Activated effector memory CD4-positive, alpha-beta T cell treated with Interleukin-2 at 50 U/mL for 16 hours (primary cell): ENCODE measurements at places on chromosomes 7 and 10.

- no peak for DNase-seq
Observed at GRCh38 chr7:1928645-1929348, 258.7 kb downstream of the ELFN1 start.

- DNase-seq = peak; percentile 1
Observed at GRCh38 chr10:94546049-94546900, 687 bp downstream of the HELLS start.

DNA sequence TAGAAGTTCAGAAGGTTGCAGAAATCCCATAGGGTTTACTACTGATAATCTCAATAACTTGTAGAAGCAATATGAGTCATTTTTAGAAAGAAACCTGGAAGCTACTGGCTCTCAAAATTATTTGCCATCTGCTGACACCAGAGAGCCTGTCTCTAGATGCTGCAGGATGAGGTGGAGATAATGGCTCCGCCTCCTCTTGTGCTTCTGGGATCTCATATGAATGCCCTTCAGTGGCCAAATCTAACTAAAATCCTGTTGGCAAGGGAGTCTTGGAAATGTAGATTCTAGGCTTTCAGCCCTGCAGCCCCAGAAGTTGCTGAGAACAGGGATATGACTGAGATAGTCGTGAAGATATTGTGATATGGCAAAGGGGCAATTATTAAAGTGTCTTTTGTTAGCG, 348.1 kb downstream of the CCSER2 start:
- no peak for DNase-seq

GRCh38 chr10:86085136-86085535, 281.5 kb downstream of the GRID1 start:
- no peak for DNase-seq

DNA sequence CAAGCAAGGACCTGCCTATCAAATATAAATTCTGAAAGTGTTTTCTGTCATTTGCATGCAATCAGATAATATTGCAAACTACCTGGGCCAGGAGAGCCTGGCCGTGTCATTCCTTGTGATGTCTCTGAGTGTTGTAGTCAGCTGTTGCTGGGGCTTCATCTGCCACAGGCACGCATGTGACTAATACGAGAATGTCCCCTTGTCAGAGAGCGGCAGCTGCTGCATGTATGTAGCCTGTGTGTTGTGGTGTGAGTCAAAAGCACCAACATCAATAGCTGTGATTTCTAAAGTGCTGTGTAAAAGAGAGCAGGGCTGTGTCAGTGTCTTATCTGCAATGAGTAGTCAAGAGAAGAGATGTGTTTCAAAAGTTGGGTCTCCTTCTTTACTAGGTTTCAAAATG, 155.4 kb downstream of the POU6F2 start:
- no peak for DNase-seq

- no peak for DNase-seq
Observed at GRCh38 chr10:119112056-119112455, 8.1 kb downstream of the DENND10 start.

GRCh38 chr7:74464931-74465886, 11.5 kb downstream of the GTF2IRD1 start:
- no peak for DNase-seq

GRCh38 chr10:13631594-13631993, 44.8 kb downstream of the PRPF18 start:
- DNase-seq = no peak

GRCh38 chr7:44386139-44386913, 60.9 kb upstream of the CAMK2B start:
- no peak for DNase-seq

- DNase-seq = no peak
Observed at GRCh38 chr10:75935650-75936400, 504.4 kb downstream of the LRMDA start.

GRCh38 chr7:118517275-118517674, 292.8 kb downstream of the ANKRD7 start:
- DNase-seq = no peak

GRCh38 chr7:134920026-134920753, 66.1 kb upstream of the AGBL3 start:
- DNase-seq = no peak

DNA sequence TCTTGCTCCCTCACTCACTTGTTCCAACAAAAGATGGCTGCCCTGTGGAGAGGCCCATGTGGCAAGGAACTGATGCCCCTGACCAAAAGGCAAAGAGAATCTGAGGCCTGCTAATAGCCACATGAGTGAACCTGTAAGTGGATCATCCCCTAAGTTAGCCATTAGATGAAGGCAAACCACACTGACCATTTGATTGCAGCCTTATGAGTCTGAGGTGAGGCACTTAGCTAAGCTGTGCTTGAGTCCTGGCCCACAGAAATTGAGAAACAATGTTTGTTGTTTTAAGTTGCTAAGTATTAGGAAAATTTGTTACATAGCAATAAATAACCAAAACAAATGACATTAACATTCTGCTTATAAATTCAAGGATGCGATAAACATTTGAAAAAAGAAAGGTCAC, 100.1 kb upstream of the BET1 start:
- DNase-seq = no peak

DNA sequence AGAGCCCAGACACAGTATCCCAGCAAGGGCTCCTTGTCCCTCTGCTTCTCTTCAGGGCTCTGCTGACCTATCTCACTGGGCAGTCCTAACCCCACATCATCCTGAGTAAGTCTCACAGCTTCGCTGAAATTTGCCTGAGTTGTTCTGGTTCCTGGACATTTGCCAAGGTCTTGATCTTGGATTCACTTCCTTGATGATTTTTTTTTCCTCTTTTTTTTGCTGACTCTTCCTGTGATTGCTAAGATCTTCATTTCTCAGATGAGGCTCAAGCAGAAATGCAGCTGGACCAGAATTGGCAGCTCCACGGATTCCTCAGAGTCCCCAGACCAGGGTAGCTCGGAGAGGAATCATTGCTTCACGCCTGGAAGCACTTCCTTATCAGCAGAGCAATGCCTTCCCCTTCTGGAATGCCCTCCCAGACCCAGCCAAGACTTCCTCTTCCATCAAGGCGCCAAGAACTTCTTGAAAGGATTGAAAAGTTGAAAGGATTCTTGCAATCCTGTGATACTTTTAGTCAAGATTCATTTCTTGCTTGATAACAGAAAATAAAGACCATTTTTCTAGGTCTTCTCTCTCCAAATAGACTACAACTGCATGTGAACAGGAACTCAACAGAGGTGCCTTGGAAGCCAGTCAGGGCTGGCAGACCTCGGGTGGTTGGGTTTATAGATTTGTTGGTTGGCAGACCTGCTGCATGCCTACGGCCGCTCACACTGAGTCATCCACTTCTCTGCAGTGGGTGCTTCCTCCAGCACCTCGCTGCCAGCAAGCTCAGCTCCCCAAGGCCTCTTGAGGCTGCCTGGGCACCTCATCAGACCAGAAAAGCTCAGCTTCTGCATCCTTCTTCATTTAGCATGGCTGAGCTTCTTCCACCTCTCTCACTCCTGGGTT, 8.8 kb upstream of the AFAP1L2 start:
- no peak for DNase-seq

DNA sequence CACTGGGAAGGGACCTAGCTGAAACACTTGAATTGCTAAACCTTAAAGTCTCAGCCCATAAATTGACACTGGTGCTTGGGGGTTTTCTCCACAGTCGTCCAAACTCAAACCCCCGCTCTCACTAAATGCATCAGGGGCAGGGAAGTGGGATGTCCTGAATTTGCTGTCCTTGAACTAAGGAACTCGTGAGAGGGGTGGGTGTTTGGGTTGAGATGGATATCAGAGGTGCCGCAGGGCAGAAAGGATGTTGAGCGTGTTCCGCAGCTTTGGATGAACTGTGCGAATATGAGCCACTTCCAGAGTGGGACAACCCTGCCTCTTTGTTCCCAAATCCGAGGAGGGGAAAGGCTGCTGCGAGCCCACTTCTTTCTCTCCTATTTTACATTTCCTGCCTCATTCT, 90.3 kb upstream of the LYZL2 start:
- no peak for DNase-seq

GRCh38 chr7:64618785-64619456, 47.0 kb upstream of the ZNF107 start:
- no peak for DNase-seq

- no peak for DNase-seq
Observed at GRCh38 chr7:41969561-41970105, 266.7 kb upstream of the INHBA start.

GRCh38 chr7:23336086-23336485, 36.9 kb downstream of the MALSU1 start:
- no peak for DNase-seq

DNA sequence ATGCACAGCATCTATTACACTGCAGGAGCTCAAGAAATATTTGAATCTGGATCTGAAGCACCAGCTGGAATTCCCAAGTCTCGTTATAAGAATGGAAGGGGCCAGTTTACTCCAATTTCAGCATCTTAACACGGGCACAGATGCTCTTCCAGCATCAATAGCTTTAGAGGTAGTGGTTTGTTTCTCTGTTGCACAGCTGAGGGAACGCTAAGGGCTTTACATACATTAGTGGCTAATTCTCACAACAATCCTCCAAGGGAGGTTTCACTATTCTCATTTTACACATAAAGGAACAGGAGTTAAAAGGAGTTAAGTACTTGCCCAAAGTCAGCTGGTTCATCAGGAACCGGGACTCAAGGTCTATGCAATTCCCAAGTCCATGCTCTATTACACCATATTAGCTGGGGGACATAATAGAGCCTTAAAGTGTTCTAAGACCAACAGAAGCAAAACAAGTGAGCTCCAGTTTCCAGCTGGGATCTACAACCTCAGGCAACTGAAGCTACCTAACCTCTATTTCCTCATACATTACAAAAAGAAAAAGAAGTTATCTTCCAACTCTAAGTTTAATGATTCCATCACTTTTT, 9.9 kb downstream of the XPNPEP1 start:
- no peak for DNase-seq

DNA sequence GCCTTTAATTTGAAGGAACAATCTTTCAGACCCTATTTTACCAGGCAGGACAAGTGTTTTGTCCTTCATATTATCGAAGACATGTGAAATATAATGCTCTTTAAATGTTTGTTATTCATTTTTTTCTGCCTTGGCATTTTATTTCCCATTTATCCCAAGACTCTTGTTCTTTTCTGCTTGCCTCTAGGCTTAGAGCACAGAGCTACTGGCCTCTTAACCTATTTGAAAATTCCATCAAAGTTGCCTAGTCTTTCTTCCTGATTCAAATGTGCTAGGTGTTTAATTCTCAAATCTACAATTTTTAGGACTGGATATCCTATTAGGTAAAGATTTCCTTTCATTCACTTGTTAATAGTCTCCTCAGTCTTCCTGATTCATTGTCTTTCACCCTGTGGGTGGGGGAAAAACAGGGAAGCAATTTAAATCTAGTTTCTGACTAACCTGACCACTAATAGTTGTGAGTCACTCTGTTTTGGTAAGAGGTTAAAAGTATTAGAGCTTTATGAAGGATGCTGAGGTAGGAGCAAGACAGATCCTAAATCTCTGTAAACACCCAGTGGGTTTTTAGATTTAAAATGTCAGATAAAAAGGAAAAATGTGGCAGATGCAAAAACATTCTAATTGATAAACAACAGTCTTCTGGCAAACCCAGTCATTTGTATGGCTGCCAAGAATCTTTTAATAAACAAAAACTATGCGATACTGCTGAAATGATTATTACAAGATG, 1.5 kb downstream of the LIPK start:
- DNase-seq = no peak

GRCh38 chr7:65265933-65266519, 107.6 kb upstream of the ZNF92 start:
- no peak for DNase-seq

GRCh38 chr7:26397332-26397731, 105.7 kb downstream of the SNX10 start:
- no peak for DNase-seq

DNA sequence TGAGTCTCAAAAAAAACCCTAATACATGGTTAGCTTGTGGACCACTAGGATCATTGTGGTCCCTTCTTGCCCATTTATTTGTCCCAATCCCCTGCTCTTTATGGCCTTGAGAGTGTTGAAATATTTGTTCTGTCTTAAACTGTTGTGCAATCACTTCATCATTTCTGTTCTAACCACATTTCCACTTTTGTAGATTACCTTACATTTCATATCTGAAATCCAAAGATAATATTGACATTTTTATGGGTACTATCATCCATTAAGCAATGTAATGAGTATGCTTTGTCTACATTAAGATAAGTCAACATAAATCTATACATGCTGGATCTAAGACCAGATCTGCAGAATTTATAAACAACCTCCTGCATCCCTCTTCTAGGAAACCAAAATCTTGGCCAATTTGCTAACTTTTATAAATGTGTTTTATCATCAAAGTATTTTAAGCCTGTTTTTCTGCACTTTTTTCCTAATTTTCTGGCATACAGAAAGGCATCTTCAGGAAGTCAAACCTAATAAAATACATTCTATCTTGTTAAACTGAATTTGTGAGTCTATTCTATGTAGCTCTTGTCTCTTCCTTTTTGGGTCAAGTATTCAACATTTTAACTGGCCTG, 359.4 kb upstream of the CELF2 start:
- DNase-seq = no peak

GRCh38 chr10:11023009-11023953, 5.6 kb downstream of the CELF2 start:
- DNase-seq = no peak

GRCh38 chr7:100763556-100764140, 30.3 kb downstream of the ZAN start:
- DNase-seq = no peak

- no peak for DNase-seq
Observed at GRCh38 chr7:74480861-74481417, 27.2 kb downstream of the GTF2IRD1 start.

- no peak for DNase-seq
Observed at GRCh38 chr7:16071246-16071857, 350.0 kb downstream of the CRPPA start.

DNA sequence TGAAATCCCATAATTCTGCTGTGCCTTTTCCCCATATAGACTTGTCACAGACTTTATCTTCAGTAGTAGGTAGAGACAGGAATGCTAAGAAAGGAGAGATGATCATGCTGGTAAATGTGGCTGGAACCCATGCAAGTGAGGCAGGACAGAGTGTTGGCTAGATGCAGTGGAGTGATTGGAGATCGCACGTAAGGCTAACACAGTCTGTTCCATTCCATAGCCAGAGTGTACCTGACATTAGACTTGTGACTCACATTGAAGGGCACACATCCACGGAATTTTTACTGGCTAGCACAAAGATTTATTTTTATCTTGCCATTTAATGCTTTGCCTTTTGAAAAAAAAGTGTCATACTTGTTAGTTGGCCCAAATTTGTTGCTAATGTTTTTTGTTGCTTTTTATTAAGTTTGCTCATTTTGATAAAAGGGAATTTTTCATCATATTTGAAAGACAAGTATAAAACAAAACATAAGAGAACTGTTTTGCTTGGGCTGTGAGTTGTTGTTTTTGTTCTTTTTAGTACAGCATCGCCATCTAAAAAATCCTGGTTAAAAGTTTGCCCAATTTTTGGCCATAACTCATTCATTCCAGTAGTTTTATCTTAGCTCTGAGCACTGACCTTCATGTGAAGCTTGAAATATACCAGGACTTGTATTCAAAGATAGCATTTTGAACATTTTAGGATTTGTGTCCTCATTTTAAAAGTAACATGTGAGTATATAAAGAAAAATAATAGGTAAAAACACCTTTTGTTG, 81.0 kb downstream of the CPED1 start:
- DNase-seq = no peak
